ENCODE measurements at places on chromosomes 2 and 18.

- no peak for DNase-seq
Observed at GRCh38 chr2:211084352-211084751, 528.0 kb downstream of the CPS1 start.

DNA sequence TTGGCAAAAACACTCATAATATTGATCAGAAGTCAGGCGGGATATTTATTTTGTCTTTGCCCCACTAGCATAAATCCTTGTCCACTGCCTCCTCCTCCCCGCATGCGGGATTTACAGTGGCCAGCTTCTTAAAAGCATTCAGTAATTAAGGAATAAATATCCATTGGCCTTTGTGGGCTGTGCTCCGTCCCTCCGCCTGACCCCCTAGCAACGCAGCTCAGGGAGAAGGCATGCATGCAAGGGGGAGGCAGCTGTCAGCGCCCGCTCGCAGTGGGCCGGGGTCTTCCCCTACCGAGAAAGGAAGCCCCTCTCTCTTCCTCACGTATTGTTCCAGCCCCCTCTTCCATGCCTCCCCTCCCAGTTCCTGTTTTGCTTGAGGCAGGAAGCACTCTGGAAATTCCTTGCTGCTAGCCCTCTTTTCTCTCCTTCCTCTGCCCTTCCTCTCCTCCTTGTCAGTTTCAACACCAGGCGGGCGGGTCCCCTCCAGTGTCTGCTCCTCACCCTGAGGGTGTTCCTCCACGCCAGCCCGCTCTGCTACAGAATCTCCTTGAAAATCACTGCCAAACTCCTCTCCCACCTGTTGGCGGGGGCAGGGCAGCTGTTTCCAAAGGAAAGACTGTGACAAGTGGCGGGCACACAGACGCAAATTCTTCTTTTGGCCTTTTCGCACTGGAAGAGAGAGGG, 60.1 kb downstream of the GBX2 start:
- no peak for DNase-seq

GRCh38 chr2:68506170-68506569, 38.8 kb downstream of the APLF start:
- no peak for DNase-seq

- DNase-seq: no peak
Observed at GRCh38 chr2:10232096-10232815, 70.4 kb upstream of the HPCAL1 start.

DNA sequence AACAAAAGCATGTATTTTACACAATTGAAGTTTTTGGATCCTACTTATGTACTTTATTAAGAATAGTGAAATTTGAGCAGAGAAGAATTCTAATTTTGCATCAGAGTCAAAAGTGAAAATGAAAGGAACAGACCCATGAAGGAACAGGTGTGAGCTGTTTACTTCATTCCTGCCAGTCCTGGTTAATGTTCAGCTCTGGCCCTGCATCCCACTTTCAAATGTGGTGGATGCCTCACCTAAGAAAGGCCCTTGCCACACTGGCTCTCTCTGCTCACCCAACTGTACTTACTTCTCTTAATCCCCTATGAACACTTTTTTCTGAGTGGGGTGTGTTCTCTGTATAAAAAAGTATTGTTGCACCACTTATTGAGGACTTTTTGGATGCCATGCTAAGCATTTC, 22.2 kb downstream of the FAM110C start:
- DNase-seq: no peak

DNA sequence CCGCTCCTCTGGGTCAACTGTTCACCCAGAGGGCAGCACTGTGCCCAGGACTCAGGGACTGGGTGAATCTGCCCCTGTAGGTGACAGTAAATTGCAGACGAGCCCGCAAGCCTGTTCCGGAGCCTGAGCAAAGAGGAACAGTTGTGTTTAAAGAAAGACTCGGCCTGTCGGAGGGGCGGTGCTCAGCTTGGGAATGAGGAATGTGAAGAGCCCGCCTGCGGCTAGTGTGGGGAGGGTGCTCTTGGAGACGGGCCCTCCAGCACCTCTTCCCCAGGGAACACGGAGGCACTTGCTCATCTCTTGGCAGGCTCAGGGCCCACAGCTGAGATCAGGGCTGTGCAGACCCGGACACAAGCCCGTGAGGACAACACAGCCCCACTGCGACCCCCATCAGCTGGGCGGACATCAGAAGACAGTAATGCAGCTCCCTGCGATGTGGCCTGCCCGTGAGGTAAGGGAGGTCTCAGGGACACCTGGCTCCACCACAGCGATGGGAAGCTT, 299.0 kb downstream of the NDUFA10 start:
- no peak for DNase-seq

All from NCI-H510A (cell line).